Kidney (tissue), 22 donors: ENCODE measurements at places on chromosomes 2 and 18. TPM values are rescaled to one million over a fixed set of nuclear protein-coding genes. Genes with fewer than 3 reads are reported as not detected.
A peak's percentile ranks its signal among the peaks of the same experiment; 100 is the strongest.

The STK39 gene
- 15.9 TPM for polyA plus RNA-seq

DNA sequence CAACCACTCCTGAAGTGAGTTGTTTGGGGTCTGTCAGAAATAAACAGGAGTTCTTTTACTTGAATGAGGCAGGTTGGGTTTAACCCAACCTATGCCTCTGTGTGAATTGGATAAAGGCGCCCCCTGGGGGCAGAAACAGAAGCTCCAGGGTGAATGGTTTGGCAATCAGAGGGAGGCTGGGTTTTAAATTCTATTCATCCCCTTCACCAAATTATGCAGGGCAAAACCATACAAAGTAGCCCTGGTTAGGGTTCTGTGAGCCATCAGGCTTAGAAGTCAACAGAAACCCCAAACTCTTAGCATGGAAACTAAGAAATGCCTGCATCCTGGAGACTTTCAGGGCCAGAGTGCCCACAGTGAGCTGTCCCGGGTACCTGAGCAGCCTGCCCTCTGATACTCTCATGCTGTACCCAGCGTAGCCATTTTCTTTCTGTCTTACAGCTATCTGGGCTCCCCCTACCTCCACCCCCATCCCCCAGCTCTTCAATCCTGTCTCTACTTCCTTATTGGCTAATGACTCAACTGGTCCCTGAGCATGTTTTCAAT lies 241.5 kb downstream of the ICOS start:
- no peak for DNase-seq

The PRKAG3 gene
- not detected for polyA plus RNA-seq

DNA sequence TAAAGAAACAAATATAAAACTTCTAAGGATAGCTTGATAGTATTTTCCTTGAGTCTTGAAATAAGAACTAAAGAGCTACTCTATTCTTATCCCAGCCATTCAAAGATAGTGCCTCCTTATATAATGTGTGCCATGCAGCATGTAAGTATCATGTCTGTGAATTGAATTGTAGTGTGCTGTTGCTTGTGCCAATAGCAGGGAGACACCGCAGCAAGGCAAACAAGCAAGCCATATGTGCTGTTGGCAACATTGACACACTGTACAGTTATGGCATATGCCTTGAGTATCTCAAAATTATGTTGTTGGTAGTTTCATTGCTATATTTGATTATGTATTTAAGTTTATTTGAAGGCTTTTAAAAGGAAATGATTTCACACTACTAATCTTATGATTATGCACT lies 58.2 kb downstream of the ERBB4 start:
- DNase-seq = no peak

- DNase-seq = no peak
Observed at GRCh38 chr2:157980020-157980419, 103.9 kb upstream of the ACVR1 start.

The DNPEP gene
- 71.0 TPM for polyA plus RNA-seq

GRCh38 chr2:146031158-146031557 lies 1511.2 kb upstream of the ZEB2 start:
- DNase-seq = no peak

GRCh38 chr2:239549711-239550255 lies 149.0 kb upstream of the HDAC4 start:
- peak; percentile 9 for DNase-seq

The PLEK gene
- polyA plus RNA-seq = 2.8 TPM

The SLC9A2 gene
- 5.6 TPM for polyA plus RNA-seq

The FBXO36 gene
- polyA plus RNA-seq = 3.8 TPM
